ENCODE measurements at places on chromosomes 2 and 18.

DNA sequence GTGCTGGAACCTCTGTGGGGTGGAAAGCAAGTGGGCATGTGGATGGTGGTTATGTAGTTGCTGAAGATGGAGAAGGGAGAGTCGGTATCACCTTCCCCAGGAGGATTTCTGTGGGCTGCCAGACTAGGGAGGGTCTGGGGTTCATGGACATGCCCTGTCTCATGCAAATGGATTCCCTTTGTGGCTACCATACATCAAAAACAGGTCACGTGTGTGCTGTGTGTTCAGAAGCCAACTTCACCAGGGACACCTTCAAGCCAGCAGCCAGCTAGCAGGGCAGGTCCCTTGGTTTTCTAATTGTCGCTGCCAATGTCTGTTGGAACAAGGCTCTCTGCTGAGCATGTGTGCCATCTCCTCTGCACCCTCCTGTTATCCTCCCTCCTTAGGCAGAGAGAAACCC is 155.2 kb downstream of the ATP9B start:
- no peak for DNase-seq

GRCh38 chr2:144681389-144681788 is 161.5 kb upstream of the ZEB2 start:
- no peak for DNase-seq

- DNase-seq, result peak; percentile 54
Observed at GRCh38 chr2:20661421-20662307, 5.3 kb upstream of the GDF7 start.

- DNase-seq, result no peak
Observed at GRCh38 chr2:29902356-29902755, 19.0 kb downstream of the ALK start.

DNA sequence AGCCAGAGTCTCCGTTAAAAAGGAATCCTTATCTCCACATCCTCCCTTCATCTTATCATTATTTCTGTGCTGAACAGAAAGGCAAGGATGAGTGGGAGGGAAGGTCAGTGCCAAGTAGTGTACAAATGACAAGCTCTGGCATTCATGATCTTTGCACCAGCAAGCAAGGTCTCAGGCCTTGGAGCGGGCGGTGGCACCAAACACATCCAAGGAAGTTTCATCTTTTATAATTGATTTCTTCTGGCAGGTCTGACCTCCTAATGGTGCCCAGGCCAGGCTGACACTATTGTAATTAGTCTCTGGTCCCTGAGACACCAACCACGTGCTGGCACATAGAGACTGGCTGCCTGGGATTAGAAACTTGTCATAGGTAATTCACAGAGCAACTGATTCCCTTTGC is 336.6 kb downstream of the EN1 start:
- no peak for DNase-seq

DNA sequence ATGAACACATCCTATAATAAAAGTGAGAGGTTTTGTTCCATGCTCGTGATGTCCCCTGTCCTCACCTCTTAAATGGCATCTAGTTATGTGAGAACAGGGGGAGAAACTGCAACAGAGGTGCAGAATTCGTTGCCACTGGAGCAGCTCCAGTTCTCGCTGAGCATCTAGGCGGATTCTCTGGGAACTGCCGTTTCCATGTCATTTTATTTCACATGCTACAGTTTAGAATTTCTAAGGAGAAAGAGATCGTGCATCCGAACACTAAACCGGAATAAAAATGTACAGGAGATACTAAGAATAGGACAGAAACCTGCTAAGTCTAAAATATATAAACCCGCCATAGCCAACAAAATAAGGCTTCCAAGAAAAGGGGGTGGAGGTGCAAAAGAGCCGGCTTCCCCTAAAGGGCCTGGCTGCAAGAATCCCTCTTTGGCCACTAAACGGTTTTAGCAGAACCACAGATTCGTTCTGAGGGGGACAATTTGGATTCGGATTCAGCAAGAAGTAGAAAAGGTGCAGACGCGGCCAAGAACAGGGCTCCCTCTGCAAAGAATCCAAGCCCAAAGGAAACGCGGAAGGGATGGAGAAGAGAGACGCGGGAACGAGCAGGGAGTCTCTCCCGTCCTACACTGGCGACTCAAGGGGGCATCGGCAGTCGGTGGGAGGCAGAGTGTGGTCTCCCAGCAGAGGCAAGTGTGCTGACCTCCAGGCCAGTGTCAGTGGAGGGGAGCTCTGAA is 1.3 kb downstream of the TMEM163 start:
- DNase-seq, result no peak

- no peak for DNase-seq
Observed at GRCh38 chr2:95215018-95215612, 7.8 kb downstream of the ZNF892 start.

GRCh38 chr2:235860871-235861270 is 307.3 kb downstream of the GBX2 start:
- no peak for DNase-seq

DNA sequence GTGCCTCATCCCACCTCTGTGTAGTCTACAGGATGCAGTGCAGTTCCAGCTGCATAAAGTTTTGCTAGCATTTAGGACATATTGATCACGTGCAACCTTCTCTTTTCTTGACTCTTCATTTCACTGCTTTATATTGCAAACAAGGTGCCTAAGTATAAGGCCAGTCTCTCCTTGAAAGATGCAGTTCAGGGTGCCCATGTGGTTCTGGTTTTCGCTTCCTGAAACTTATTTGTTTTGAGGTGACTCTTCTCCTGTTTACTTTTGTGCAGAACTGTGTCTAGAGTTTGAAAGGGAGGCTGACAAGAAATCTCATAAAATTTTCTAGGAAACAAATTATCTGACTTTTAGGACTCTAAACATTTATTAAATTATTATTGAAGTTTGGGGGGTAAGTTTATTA is 189.9 kb downstream of the UBE2E3 start:
- no peak for DNase-seq

- no peak for DNase-seq
Observed at GRCh38 chr2:72494392-72494791, 331.4 kb downstream of the EXOC6B start.

DNA sequence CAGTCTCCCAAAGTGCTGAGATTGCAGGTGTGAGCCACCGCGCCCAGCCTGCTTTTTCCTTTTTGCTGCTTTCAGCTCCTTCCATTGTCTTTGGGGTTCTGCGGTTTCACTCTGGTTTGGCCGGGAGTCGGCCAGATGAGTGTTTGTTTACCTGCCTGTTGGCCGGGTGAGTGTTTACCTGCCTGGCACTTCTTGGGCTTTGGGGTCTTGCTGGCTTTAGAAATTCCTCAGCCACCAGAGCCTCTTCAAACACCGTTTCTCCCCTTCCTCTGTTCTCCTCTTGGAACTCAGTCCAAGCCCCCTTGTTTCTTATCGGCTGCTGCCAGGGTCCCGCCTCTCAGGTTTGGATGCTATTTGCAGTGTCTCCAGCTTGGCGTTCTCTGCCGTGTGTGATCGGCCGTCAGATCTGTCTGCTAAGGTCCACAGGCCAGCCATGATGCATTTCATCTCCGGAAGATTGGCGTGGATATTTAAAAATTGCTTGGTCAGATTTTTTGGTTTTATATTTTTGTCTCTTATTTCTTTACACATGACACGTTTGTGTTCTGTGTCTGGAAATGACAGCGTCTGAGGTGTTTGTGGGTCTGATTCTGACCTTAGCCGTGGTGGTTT is 14.2 kb upstream of the GAL3ST2 start:
- no peak for DNase-seq

DNA sequence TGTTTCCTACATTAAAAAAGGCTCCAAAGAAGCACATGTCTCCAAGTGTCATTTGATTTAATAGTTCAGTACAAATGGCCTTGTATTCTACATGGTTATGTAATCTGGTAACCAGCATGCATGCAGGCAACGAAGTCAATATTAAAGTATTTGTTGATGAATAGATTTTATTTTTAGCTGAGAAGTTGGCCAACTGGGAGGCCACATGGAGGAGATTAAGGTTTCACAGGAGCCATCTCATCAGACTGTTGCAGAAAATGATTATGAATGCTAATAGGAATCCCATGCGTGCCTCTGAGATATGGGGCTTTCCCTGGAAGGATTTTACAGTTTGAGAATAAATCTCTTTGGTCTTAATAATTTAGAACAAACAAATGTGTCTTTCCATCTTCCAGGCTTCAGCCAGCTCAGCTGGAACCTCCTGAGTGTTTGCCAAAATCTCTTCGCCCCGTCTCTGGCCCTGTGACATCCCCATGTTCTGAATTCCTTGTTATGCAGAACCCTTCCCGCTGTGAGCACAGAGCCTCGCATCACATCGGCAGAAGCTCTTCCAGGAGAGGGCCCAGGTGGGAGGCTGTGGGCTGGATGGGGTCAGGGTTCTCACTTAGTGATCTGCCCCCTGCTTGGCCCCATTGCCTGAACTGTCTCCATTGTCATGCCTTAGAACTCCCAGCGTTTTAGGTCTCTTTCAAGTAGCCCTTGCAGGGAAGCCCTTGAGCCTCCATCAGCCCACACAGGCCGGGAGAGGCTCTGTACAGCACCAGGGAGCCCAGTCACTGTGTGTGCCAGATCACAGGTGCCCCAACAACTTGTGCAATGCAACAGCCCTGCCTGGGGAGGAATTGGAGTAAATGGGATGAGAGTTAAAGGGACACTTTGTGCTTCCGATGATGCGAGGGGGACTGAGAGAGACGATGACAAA is 190.5 kb upstream of the TWIST2 start:
- no peak for DNase-seq

GRCh38 chr2:51194656-51195055 is 162.7 kb upstream of the NRXN1 start:
- no peak for DNase-seq

GRCh38 chr18:58426611-58427010 is 202.3 kb downstream of the ALPK2 start:
- DNase-seq, result no peak

GRCh38 chr2:72696559-72696958 is 129.3 kb downstream of the EXOC6B start:
- DNase-seq, result no peak

DNA sequence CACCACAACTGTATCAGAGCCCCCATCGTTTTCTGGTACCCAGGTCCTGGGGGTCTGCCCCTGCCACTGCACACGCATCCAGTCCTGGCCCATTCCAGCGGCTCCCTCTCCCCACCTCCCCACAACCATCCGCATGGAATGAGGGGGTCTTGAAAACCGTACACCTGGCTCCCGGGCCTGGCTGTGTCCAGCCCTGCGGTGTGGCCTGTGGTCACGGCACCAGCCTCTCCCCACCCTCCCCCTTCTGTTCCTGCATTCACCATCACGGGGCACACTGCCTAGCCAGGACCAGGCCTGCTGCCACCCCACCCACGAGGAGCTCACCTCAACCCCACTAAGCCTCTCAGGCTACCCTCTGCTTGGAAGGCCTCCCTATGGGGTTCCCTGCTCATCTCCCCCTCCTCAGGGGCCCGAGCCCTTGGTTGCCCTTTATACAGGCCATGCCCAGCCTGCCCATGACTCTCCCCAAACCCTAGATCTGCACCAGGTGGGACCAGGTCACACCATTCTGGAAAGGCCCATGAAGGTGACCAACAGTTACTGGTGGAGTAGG is 11.4 kb downstream of the GPR35 start:
- DNase-seq, result no peak

- no peak for DNase-seq
Observed at GRCh38 chr2:109170645-109171044, 41.6 kb downstream of the SH3RF3 start.

- DNase-seq, result no peak
Observed at GRCh38 chr2:65486802-65487201, 54.4 kb upstream of the SPRED2 start.

GRCh38 chr2:239249776-239250175 is 151.0 kb downstream of the HDAC4 start:
- DNase-seq, result no peak

- no peak for DNase-seq
Observed at GRCh38 chr2:156423674-156424282, 12.4 kb upstream of the GPD2 start.

DNA sequence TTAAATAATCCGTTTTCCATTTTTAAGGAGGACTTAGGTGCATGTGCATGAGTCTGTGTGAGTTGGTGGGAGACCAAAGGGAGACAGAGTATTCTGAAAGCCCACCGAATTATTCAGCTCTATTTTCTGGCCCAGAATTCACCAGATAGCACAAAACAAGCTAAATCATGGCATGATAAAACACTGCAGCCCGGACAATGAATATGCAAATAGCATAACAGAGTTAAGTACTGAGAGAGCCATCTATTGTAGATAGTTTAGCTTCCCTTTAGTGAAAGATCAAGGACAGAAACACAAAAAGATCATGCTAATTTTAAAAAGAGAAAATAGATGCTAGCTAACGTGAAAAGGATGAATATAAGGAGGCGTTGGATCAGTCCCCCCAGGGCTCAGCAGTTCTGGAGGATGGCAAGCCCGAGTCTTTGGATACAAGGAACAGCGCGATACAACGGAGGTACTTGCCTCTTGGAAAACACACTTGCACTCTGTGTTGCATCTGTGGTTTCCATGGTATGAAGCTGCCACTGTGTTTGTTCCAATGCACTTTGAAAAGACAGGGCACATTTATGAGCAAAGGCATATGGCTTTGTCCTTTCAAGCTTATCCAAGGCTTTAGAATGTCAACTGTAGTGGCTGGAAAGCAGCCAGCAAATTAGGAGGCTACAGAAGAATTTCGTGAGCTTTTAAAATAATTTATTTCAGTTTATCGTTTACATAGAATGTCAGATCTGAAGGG is 119.9 kb downstream of the LYPD1 start:
- DNase-seq, result no peak

DNA sequence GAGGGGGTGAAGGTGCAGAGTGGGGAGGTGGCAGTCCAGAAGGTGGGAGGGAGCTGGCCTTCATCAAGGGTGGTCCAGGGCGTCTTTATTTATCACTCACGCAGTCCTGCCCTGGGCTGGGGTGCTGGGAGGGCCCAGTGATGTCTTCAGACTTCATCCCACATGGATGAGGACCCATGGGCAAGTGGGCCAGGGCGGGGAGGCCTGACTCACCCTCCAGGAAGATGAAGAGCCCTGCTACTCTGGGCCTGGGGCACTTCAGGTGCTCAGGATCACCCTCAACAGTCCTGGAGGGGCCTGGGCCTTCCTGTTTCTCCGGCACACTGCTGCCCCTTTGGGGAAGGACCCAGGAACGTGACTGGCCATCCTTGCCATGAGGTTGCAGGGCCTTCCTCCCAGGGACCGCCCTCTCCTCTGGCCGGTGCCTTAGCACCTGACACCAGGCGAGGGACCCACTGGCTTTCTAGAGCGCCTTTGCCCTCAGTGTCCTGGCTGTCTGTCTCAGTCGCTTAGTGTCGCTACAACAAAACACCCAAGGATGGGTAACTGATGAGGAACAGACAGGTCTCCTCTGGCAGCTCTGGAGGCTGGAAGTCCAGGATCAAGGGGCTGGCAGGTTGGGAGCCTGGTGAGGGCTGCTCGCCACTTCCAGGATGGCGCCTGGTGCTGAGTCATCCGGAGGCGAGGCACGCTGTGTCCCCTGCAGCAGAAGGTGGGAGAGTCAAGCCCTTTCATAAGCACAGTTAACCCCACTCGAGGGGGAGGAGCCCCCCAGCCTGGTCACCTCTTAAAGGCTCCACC is 57.8 kb upstream of the HS6ST1 start:
- no peak for DNase-seq

DNA sequence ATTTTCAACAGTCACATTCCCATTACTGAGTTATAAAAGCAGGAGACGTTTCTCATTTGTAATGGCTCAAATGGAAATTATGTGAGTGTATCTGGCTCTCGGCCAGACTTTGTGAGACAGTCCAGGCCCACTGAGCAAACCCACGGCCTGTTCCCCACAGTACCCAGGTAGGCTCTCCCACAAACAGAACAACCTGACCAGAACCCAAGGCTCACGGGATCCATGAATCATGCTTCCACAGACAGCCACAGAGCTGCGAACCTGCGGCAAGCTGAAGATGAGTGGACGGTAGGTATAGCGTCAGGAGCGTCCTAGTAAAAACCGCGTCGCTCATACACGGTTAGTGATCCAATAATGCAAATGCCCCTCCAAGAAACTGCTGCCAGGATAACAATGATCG is 34.2 kb downstream of the NDUFA10 start:
- no peak for DNase-seq
